ENCODE measurements at places on chromosomes 16 and 17.
A peak's percentile ranks its signal among the peaks of the same experiment; 100 is the strongest.

DNA sequence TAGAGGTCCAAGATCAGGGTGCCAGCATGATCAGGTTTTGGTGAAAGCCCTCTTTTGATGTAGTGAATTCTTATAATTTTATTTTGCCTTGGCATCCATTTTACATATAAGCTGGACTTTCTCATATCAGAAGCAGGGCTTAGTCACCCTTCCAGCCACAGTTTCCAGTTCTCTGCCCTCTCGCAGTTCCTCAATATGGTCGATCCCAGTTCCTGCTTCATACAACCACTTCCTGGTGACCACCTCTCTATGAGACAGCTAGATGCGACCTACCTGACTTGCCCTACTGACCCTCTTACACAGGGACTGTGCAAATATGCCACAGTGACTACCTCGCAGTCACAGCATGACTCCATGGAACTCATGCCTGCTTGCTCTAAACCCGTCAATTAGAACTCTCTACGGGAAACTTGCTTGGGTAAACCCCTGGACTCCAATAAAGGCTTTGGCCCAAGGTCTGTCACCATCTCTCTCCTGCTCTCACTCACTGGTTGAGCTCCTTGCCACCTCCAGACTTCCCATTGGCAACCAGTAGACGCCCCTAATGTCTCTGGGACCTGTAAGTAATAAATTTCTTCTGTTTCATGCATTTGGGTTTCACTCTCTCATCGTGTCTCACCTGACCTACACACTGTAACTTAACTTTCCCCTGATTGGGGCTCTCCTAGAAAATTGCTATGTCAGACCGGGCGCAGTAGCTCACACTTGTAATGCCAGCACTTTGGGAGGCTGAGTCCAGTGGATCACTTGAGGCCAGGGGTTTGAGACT, 21.4 kb downstream of the CD300LG start:
- DNase-seq: no peak

GRCh38 chr16:2532494-2533141, 1.4 kb upstream of the CEMP1 start:
- DNase-seq: peak; percentile 79

DNA sequence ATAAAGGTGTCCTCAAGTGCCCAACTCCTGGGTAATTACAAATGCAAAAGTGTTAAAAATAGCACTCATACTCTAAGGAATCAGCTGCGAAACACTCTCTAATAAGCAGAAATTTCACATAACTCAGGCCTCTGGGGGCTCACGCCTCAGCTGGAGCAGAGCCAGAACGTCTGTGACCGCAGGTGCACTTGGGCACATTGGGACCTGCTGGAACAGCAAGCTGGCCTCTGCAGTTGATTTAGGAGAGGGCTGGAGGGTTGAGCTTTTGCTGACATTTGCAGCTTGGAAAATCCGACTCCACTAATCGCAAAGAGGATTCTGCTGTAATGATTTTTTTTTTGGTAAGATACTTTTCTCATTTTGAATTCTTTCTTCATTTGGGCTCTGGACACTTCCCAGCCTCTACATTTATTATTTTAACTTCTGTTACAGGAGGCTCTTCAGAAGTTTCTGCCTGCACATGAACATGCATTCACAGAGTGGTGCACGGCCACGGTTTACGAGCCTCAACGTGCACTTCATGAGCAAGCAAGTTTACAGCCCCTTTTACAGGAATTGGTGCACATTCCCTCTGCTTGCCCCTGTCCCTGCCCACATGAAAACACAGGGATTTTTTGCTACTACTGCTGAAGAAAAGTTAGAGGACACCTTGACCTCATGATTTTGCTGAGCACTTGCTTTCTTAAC, 4.1 kb upstream of the SNTB2 start:
- DNase-seq: no peak

GRCh38 chr17:8016632-8017424, 14.4 kb downstream of the GUCY2D start:
- DNase-seq: no peak

DNA sequence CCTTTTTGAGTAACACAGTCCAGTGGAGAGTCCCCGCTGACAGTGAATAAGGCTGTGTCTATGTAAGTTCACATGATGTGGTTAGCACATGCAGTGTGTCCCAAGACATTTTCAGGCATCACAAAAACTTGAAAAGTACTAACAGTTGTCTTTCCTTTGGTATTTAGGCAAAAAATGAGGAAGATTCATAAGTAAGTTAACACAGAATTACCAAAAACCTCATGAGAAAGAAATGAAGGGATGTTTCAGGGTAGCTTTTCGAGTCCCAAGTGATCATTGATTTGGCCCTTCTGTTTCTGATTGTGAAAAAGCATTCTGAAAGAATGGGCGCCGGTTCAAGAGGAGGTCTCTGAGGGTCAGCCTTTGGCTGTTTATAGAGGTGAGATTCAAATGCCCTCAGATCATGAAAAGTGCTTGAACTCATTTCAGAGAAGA, 529 bp upstream of the ASPA start:
- no peak for DNase-seq

All from ureter (tissue), 1 donor.